ENCODE measurements at places on chromosomes 2 and 18.
A peak's percentile ranks its signal among the peaks of the same experiment; 100 is the strongest.

GRCh38 chr2:9993488-9994165 lies 42.1 kb downstream of the GRHL1 start:
- DNase-seq = no peak

GRCh38 chr2:241064008-241064801 lies 37.9 kb downstream of the MTERF4 start:
- peak; percentile 35 for DNase-seq

- no peak for DNase-seq
Measured at GRCh38 chr2:82780050-82780449, 1679.0 kb downstream of the SUCLG1 start.

GRCh38 chr18:68472701-68473295 lies 242.1 kb downstream of the TMX3 start:
- DNase-seq = no peak

DNA sequence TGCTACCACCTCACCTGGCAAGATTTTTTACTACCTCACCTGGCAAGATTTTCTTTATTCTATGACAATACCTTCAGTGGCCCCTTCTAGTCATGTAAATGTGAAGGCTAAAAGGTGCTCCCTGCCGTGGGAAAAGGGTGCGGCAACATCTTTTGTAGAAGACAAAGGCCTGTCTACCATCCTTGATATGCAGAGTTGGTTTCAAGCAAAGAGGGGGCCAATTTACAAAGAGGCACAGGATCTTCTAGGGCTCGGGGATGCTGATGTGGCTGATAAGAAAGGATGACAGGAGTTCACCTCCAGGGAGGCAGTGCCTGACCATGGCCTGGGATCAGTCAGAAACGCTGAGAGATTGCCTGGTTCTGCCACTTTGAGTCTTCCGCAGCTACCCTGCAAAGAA lies 165.4 kb upstream of the SLC1A4 start:
- no peak for DNase-seq

DNA sequence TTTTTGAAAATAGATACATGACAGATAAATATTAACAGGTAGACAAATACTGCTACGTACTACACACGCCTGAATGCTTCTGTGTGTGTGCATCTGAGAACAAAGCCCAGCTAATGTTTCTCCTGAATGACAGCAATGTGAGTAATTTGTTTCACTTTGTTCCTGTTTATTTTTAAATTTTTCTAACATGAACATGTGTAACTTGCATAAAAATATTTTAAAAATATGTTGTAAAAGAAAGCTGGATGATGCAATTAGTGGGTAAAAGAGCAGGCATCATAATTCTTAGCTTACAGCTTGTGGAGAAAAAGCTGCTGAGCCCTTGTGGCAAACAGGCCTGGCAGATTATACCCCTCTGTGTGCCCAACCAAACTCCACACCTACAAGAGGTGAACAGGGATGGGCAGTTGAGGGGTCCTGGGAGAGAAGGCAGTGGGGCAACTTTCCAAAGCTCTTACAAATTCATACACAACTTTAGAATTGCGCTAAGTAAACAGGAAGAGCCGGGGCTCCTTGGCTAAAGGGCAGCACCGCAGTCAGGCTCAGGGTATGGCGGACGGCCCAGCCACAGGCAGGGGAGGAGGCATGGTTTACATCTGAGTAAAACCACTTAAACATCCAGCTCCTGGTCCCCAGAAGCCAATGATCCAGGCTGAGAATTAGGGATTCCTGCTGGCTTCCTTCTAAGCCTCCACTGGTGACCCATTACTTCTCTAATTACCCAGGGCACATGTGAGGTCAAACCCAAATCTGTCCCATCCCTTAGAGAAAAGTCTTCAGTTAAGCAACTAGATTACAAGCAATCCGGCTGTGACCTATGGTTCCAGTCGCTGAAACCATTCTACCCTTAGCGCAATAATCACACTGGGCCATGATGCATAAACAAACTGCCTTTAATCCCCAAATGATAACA lies 14.0 kb downstream of the PXDN start:
- no peak for DNase-seq

GRCh38 chr2:45759310-45759851 lies 107.9 kb downstream of the PRKCE start:
- DNase-seq = no peak

DNA sequence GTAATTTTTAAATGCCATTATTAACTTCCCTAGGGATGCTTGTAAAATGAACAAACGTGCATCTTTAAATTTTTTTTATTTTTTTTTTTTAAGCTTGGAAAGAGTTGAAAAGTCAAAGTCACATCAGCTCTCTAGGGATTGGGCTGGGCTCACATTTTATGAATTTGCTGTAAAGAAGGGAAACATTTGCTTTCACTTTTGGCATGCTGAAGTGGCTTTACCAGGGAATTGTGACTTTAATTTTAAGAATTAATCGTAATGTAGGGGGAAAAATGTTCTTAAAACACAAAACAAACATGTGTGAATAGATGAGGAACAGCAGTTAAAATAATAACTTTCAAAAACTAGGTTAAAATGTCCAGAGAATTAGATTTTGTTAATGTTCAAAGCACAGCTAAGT lies 123.0 kb downstream of the AGAP1 start:
- no peak for DNase-seq

DNA sequence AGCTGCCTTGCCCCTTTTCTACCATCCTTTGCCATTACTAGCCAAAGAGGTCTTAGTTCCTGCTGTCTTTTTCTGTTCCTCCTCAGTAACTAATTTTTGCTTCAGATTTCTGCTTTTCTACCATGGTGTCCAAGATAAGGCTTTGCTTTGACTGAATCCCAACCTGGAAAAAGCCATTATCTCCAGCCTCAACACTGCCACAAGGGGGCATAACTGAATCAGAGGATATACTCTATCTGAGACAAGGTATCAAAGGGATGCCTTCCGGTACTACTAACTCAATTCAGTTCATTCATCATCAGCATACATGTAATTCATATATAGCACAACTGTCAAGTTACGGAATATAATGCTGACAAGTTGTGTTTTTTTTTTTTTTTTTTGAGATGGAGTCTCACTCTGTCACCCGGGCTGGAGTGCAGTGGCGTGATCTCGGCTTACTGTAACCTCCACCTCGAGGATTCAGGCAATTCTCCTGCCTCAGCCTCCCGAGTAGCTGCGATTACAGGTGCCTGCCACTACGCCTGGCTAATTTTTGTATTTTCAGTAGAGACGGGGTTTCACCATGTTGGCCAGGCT lies 11.4 kb downstream of the OSGEPL1 start:
- DNase-seq = peak; percentile 56

- DNase-seq = no peak
Measured at GRCh38 chr2:238913931-238914647, 66.2 kb downstream of the TWIST2 start.

DNA sequence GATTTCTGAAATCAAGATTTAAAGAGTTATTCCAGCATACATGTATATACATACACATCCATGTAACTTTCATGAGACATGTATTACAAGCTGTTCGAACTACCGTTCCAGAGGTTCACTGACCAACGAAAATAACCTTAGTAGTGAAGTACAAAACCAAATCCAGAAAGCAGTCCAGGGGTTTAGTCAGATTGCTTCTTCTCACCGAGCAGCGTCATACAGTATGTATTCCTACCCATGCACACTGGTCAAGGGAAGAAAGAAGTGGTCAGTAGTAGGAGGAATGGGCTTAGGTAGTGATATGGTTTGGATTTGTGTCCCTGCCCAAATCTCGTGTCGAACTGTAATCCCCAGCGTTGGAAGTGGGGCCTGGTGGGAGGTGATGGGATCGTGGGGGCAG lies 45.3 kb downstream of the E2F6 start:
- no peak for DNase-seq

DNA sequence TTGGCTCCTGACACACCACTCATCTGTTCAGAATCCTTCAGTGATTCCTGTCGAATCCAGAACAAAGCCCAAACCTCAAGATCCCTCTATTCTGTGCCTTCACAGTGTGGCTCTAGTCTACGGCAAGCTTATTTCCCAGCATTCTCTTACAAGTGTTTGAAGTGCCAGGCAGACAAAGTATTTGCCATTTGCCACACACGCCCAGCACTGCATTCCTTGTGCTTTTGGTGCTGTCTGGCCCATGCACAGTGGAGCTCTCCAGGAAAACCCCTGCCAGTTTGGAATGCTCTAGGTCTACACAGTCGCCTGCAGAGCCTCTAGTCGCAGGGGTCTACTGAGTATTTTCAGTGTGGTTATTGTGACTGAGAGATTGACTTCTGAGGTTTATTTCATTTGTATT lies 258.6 kb upstream of the RAB12 start:
- no peak for DNase-seq

GRCh38 chr2:18396329-18397010 lies 164.0 kb downstream of the RDH14 start:
- DNase-seq = no peak

GRCh38 chr2:100391735-100392515 lies 25.5 kb downstream of the CHST10 start:
- DNase-seq = no peak

GRCh38 chr2:132747046-132747445 lies 77.0 kb upstream of the LYPD1 start:
- no peak for DNase-seq

- DNase-seq = no peak
Measured at GRCh38 chr2:178263159-178263860, 69.0 kb downstream of the OSBPL6 start.
